ENCODE measurements at places on chromosomes 12 and 14. TPM values are rescaled to one million over a fixed set of nuclear protein-coding genes. Genes with fewer than 3 reads are reported as not detected.

DNA sequence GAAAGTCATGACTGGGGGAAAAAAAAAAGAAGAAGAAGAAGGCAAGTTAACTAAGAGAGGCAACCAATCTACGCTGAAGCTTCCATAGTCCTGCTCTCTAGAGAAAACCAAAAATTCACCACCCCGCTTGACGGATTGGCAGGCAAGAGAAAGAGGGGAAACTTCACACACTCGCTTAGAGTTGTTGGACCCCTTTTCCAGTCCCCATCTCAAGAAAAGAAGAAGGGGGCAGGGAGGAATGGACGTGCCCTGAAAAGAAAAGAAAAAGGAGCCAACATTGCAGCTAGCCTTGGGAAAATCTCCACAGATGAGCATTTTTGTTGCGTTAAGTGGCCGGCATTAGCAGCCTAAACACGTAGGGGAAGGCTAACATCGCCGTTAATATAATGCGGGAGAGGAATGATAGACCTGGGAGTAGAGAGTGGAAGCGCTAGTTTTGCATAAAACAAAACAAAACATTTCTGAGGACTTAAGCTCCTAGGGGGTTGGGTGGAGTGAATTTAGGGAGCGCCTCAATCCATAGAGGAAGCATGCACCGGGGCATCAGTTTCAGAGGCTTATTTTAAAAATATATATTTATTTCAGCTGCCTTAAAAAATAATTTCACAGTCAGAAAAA, 11.3 kb upstream of the FOXG1 start:
- DNase-seq = no peak

GRCh38 chr14:20563971-20564370, 3.1 kb upstream of the RNASE9 start:
- DNase-seq = no peak

Gene KIF26A
- 3.1 TPM for total RNA-seq

GRCh38 chr14:66043921-66044320, 442.2 kb upstream of the CCDC196 start:
- no peak for DNase-seq

DNA sequence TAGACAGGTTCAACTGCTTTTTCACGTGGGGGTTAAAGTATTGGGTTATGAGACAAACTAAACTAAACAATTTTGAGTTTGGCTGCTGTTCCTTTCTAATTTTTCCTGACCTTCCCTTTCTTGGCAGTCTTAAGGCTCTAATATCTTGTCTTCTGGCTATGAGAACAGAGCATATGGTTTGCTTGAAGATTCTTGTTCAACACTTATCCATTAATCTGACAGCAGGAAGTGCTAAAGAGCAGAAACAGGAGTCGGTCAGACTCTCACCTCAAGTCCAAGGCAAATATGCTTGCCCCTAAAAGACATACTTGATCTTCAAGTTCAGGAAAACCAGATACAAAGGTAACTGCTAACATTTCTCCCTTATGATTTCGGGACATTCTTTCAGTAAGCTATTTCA, 52.6 kb upstream of the KCNJ8 start:
- no peak for DNase-seq

- no peak for DNase-seq
These were observed 11.7 kb upstream of the SERPINA6 start for GRCh38 chr14:94334872-94335271.

DNA sequence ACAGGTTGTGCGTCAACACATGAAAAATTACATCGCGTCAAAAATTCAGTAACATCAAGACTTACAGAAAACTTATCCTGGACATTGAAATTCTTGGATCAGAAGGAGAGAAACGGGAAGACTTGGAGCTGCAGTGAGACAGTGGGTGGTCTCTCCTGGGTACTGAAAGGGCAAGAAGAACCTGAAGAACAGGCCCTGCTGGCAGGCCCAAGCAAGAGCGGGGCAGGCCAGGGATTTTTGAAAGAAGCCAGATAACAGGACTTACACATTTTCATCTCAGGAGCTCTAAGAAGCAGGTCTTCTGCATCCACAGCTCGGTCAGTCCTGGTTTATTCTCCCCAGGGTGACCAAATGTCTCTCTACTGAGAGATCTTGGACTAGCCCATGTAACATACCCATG, 466.5 kb upstream of the SOX5 start:
- no peak for DNase-seq

GRCh38 chr14:21476523-21476924, 235 bp downstream of the RAB2B start:
- DNase-seq = no peak

GRCh38 chr12:54337854-54338650, 13.1 kb downstream of the COPZ1 start:
- DNase-seq = no peak

GRCh38 chr14:97061714-97062113, 264.5 kb downstream of the VRK1 start:
- no peak for DNase-seq

- no peak for DNase-seq
These were observed 28.8 kb upstream of the GZMB start for GRCh38 chr14:24662753-24663152.

GRCh38 chr14:100880271-100881101, 23.0 kb downstream of the RTL1 start:
- no peak for DNase-seq

DNA sequence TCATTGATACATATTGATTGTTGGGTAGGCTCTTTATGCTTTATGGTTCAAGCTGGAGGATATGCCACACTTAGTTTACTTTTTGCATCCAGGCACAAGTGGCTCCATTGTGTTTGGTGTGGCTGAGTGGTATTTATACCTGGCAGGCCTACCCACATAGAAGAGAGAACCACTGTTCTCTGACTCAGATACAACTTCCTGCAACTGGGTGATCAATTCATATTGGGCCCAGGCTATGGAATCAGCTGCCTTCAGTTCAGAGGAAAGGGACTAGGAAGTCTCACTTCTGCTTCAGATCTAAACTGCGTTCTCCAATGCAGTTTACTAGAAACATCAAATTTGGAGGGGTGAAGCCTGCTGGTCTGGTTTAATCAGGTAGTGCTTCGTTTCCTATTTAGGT, 49.8 kb upstream of the LRRK2 start:
- no peak for DNase-seq

DNA sequence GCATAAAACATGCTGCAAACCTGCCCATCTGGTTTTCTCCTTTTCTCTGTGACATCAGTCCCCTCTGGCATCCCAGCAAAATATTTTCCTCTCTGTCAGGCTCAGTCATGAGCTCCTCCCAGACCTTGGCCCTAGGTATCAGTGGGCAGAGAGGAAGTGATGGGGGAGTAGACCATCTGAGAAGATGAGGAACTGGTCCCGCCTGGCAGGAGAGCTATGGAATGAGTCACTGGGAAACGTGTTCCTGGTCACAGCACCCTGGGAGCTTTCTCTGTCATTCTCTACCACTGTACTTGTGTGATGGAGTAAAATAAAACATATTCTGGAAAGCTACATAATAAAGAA, 5.0 kb upstream of the SRSF9 start:
- no peak for DNase-seq

Gene APOF
- total RNA-seq = not detected

GRCh38 chr12:40565029-40565633, 127.1 kb upstream of the CNTN1 start:
- DNase-seq = no peak

Gene DEPDC4
- not detected for total RNA-seq

Gene SMCO2
- total RNA-seq = not detected

Gene HOTAIR
- 0.42 TPM for total RNA-seq

GRCh38 chr12:29066011-29066588, 83.0 kb upstream of the FAR2 start:
- DNase-seq = no peak

DNA sequence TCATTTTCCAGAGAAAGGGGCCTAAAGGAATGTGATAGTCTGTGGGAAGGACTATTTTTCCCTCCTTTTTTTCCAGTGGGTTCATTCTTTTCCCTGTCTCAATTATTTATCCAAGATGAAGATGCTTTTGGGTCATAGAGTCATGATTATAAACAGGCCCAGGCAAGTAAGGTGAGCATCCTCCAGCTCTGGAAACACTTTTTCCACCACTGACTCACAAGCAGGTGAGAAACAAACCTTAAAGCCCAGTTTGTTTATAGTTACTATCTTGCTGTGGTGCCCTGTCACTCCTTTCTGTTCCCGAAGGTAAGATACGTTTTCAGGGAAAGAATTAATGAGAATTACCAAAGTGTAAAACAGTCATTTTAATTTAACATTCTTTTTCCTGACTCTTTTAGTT, 107.7 kb upstream of the IFNG-AS1 start:
- DNase-seq = no peak

Gene REM2
- total RNA-seq = 0.44 TPM

Gene MGP
- total RNA-seq = 759 TPM

GRCh38 chr12:47235258-47236040, 155.7 kb upstream of the AMIGO2 start:
- no peak for DNase-seq

GRCh38 chr12:19058235-19059021, 71.1 kb upstream of the PLEKHA5 start:
- no peak for DNase-seq

Gene KCNH3
- total RNA-seq = 0.30 TPM

Gene KLRG1
- 2.9 TPM for total RNA-seq

Gene PIK3C2G
- total RNA-seq = not detected

- no peak for DNase-seq
These were observed 46.2 kb downstream of the ERH start for GRCh38 chr14:69351911-69352310.

DNA sequence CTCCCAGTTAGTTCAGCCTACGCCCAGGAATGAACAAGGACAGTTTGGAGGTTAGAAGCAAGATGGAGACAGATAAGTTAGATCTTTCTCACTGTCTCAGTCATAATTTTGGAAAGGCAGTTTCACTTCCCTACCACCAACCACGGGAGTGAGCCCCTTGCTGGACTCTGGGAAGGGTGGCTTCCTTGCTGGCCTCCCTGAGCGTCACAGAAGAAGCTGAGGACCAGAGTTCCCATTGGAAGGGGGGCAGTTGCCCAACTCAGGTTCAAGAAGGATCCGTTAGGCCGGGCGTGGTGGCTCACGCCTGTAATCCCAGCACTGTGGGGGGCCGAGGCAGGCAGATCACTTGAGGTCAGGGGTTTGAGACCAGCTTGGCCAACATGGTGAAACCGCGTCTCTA, 106.2 kb upstream of the MAX start:
- no peak for DNase-seq

GRCh38 chr12:31818623-31819268, 89.9 kb upstream of the AMN1 start:
- DNase-seq = no peak

DNA sequence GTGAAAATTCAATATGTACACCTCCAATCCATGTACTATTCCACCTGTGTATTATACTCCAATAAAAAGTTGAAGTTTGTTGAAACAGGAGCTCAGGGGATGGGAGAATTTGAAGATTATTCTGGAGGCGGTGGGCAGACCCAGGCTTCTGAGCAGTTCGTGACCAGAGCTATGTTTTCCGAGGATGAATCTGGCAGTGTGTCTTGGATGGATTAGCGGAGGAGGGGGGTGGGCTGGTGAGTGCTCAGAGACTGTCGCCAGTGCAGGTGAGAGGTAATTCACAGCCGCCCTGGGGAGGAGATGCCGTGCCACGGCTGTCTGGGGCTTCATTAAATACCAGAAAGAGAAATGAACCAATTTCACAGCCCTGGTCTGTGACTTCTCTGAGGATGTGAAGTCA, 283.0 kb upstream of the RTL1 start:
- DNase-seq = no peak

DNA sequence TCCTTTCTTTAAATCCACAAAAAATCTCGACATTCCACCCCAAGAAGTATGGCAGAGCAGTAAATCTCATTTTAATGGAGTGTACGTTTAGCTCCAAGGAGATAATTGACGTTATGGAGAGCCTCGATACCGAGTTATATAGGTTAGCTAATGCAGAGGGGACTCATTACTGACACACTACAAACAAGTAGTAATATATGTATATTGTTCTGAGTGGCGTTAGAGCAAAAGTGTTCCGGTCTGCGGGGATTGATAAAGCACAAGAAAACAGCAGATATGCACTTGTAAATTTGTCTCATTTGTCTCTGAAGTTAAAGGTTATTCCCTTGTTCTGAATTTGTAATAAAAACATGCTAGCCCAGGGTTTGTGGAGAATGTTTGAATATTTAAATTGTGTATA, 84.1 kb downstream of the BCL11B start:
- no peak for DNase-seq

All from tibial nerve (tissue), 4 donors.